ENCODE measurements at places on chromosomes 7 and 10. TPM values are rescaled to one million over a fixed set of nuclear protein-coding genes. Genes with fewer than 3 reads are reported as not detected.

DNA sequence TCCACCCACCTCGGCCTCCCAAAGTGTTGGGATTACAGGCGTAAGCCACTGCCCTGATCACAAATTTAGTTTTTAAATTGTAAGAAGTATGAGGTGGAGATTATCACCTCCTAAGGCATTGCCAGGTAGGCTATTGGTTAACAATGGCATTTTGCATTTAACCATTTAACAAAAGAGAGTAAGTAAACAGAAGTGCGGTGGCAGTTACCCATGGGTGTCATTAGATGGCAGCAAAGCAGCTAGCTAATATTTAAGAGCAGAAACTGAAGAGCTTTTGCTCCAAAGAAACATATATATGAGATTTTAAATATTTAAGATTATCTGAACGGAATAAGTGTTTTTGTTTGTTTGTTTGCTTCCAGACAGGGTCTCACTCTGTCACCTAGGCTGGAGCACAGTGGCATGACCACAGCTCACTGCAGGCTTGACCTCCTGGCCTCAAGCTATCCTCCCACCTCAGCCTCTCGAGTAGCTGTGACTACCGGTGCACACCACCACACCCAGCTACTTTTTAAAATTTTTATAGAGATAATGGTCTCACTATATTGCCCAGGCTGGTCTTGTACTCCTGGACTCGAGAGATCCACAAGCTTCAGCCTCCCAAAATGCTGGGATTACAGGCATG lies 325.5 kb upstream of the C7orf33 start:
- no peak for DNase-seq

GRCh38 chr7:151709141-151710038 lies 167.5 kb downstream of the PRKAG2 start:
- DNase-seq = no peak

- peak; percentile 82 for DNase-seq
Observed at GRCh38 chr10:80590585-80591125, 53.0 kb downstream of the SH2D4B start.

Gene ZNF655
- total RNA-seq = 55.1 TPM

Gene MYL7
- total RNA-seq = not detected

GRCh38 chr10:133087679-133088178 lies at the start of gene ADGRA1:
ADGRA1 (plus strand) TSS chr10:133087924; CDS start chr10:133088910, 986 bp downstream.
- DNase-seq = no peak

- peak; percentile 68 for DNase-seq
Observed at GRCh38 chr7:129845178-129845971, 107.4 kb downstream of the UBE2H start.

GRCh38 chr7:100670074-100670473 lies 3.5 kb upstream of the GNB2 start:
- DNase-seq = no peak

DNA sequence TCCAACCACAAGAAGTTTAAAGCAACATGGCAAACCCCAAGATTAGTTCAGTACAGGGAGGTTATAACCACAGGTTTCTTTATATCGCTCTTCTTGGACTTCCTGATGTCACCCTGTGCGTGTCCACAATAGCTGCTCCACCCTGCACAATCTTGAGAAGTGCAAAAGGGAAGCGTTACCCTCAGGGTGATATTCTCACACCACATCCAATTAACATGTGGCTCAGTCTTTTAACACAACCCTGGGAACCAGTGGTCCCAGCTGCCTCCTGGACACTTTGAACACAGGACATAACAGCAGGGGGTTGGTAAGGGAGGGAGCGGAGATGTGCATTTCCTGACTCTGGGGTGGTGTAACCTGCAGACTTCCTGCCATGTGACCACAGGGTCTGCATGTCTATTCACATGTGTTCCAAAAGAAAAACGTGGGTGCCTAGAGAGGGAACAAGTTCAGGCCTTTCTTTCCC lies 64.6 kb downstream of the GSAP start:
- no peak for DNase-seq

Gene NUP42
- 27.8 TPM for total RNA-seq

Gene LBX1
- total RNA-seq = not detected

GRCh38 chr7:29248713-29249382 lies 54.3 kb downstream of the CHN2 start:
- DNase-seq = no peak

- DNase-seq = no peak
Observed at GRCh38 chr10:86538547-86538946, 17.0 kb upstream of the WAPL start.

Gene C10orf53
- total RNA-seq = not detected

Gene CCSER2
- 28.7 TPM for total RNA-seq

Gene STMP1
- total RNA-seq = 29.1 TPM

Gene CPEB3
- 0.54 TPM for total RNA-seq

Gene H2BK1
- total RNA-seq = not detected

GRCh38 chr7:101746314-101746713 lies 71.1 kb upstream of the CUX1 start:
- DNase-seq = no peak

DNA sequence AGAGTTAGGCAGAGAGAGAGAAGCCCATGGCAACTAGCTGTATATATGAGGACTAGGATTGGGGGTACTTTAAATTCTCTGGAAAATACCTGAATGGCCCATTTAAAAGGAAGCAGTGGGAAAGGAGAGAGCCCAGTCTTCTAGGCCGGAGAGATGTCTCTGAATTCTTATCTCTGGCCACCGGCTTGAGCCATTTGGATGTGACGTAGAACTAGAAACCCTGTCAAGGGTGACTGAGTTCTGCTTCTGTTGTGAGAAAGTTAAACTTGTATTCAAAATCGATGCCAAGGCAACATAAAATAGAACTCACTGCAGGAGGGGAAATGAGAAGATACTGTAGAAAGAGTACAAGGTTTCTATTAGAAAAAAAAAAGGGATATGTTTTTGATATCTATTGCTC lies 6.3 kb upstream of the GSTK1 start:
- DNase-seq = no peak

DNA sequence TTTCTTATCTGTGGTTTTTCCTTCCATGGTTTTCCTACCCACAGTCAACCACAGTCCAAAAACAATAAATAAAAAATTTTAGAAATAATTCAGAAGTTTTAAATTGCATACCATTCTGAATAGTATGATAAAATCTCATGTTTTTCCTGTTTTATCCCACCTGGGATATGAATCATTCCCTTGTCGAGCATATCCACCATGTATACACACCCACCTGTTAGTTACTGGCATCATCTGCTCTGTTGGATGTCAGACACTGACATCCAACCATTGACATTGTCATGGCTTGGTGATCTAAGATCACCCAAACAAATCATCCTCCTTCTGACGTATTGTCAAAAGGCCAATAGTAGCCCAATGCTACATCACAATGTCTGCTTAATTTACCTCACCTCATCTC lies 749.8 kb downstream of the TNS3 start:
- DNase-seq = no peak

- no peak for DNase-seq
Observed at GRCh38 chr10:3235996-3236510, 63.5 kb upstream of the PITRM1 start.

- DNase-seq = no peak
Observed at GRCh38 chr7:131010029-131010716, 276.2 kb upstream of the KLF14 start.

- no peak for DNase-seq
Observed at GRCh38 chr7:47362984-47363383, 218.9 kb downstream of the TNS3 start.

- no peak for DNase-seq
Observed at GRCh38 chr7:128347647-128348097, 4.0 kb upstream of the RBM28 start.

Gene CALHM3
- total RNA-seq = not detected

DNA sequence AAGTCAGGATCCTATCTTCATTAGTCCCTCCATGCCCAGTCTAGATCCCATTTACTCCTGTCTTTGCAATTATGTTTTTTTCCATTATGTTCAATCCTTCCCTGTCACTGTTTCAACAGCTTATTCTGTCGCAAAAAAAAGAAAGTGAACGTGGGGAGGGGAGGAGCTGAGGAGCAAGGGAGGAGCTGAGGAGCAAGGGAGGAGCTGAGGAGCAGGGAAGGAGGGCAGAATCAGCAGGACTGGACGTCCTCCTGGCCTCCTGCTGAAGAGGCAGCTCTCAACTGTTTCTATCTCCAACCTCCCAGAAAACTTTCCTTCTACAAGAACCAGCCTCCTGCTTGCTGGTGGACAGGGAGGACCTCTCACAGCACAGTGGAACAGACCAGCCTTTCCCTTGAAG lies 26.0 kb downstream of the LARP4B start:
- DNase-seq = no peak

Data from foreskin keratinocyte (primary cell).